NCI-H187 treated with DMSO at 0.1 percent for 48 hours (cell line): ENCODE measurements at places on chromosomes 5 and 9.

DNA sequence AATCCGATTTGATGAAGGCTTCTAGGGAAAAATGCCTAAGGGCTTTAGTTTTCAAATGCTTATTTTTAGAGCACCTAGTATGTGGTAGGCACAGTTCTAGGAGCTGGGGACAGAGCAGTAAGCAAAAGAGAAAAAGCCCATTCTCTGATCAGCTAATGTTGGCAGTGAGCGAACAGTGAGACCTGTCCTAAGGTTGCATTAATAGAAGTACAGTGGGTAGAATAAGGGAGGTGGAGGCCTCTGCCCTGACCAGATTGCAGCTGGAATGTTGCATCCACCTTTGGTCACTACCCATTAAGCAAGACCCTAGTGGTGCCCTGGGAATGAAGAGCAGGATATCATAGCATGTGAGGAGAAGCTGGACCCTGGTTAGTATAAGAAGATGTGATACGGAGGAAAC lies 20.1 kb downstream of the IL9 start:
- no peak for DNase-seq

- DNase-seq, result no peak
Observed at GRCh38 chr5:125275725-125276090, 529.3 kb upstream of the ZNF608 start.

DNA sequence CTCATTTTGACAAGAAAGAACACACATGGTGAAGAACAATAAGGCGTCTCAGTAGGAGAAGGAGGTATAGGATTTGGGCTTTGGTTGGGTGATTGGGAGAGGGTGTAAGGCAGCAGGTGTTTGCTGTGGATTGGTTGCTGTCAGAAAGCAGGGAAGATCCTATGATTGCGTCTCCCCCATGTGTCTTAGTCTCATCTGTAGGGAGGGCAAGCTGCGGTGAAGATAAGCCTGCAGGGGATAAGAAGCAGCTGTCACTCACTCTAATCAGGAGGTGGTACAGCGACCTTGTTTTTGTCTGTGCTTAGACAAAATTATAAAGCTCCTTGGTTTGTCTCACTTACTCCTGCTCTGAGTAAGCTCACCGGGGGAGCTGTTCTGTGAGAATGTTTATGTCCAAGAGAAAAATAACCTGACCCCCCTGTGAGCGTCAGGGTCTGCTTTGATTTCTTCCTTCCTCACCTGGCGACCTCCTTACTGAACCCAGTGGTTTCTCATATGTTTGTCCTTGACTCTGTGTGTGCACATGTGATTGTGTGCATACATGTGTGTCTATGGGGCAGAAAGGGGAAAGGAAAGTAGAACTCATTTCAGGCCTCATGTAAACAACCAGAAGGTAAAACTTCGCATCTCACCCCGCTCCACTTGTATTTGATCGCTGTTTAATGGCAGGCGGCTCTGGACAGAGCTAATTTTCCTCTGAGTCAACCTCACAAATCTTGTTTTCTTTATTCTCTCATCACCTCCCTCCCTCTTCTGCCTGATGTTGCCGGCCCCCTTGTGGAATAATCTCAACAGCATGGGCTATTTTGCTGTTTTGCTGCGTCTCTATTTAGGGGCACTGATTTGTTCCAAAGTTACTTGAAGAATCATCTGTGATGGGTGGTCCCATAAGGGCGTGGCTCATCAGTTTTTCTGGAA lies 105.6 kb downstream of the TENT4A start:
- DNase-seq, result no peak

DNA sequence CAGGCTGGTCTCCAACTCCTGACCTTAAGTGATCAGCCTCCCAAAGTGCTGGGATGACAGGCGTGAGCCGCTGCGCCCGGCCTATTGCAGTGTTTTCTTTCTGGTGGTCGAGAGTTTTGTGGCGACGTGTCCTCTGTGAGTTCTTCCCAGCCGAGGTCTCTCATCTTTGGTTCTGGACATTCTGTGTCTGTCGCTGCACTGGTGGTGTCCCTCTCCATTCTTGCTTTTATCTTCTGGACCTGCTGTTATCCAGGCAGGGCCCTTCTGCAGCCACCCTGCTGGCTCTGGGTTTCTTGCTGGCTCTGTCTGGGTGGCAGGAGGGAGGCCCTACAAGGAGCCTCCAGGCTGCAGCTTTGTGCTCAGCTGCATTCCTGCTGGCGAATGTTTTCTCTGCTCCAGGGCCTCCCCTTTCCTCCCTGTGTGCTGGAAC lies 49.1 kb upstream of the EXOC3 start:
- no peak for DNase-seq

GRCh38 chr5:107607671-107608345 lies 62.9 kb downstream of the EFNA5 start:
- no peak for DNase-seq

- no peak for DNase-seq
Observed at GRCh38 chr9:17630531-17630949, 51.7 kb downstream of the SH3GL2 start.
